COLO829 (cell line): ENCODE measurements at places on chromosomes 4 and X.

DNA sequence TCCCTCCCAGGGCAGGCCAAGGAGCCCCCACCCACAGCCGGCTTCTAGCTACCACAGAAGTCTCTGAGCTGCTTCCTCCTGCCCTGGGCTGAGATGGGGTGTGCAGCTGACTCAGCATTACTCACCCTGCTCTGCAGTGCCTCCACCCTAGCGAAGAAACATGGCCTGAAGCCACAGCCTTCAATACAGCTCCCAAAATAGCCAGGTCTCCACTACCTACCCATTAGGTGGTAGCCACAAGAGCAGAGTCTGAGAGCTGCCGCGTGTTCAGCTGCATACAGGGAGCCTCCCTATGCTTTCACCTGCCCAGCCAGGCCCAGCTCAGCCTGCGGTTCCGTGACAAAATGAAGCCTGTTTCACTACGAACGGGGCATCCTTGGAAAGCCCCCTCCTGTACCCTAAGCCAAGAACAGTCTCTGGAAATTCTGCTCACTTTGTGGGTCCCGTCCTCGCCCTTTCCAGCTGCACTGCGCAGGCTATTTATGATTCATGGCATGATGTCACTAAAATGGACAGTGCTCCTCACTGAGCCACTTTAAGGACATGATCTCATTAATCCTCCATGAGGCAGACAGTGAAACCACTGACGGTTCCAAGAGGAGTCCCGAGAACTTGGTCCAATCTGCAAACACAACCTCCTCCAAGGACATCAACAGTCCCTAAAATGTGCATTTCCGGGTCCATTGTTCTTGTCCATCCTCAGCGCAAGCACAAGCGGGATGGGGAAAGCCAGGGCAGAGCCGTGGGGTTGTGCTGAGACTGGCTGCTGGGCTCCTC lies 20.2 kb downstream of the WDR1 start:
- peak; percentile 28 for DNase-seq

DNA sequence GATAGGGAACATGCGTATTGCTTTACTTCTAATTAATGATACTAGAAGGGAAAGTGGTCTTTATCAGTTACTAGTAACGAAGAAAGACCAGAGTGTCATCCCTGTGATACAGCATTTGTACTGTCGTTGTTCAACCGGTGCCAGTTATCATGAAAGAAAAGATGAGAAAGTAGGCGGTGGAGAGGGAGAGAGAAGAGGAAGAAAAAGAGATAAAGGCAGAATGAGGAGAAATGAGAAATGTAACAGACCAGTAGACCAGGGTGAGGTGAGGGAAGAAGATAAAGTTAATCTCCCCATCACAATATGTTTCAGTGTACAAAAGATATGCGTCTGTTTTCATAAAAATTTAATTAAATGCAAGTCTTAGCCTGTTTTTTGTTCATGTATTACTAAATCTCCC lies 135.2 kb upstream of the HPGD start:
- DNase-seq: no peak

GRCh38 chrX:13088156-13088487 lies 43.7 kb upstream of the FAM9C start:
- DNase-seq: no peak

GRCh38 chr4:138925495-138925894 lies 90.1 kb upstream of the NOCT start:
- DNase-seq: no peak

DNA sequence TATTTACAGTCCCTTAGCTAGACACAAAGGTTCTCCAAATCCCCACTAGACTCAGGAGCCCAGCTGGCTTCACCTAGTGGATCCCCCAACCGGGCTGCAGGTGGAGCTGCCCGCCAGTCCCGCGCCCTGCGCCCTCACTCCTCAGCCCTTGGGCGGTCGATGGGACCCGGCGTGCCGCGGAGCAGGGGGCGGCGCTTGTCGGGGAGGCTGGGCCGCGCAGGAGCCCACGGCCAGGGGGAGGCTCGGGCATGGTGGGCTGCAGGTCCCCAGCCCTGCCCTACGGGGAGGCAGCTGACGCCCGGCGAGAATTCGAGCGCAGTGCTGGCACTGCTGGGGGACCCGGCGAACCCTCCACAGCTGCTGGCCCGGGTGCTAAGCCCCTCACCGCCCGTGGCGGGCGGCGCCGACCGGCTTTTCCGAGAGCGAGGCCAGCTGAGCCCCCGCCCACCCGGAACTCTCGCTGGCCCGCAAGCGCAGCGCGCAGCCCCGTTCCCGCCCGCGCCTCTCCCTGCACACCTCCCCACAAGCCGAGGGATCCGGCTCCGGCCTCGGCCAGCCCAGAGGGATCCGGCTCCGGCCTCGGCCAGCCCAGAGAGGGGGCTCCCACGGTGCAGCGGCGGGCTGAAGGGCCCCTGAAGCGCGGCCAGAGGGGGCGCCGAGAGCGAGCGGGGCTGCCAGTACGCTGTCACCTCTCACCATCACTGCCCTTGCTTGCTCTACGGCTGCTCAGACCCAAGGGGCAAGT lies 39.4 kb downstream of the WFS1 start:
- DNase-seq: no peak

DNA sequence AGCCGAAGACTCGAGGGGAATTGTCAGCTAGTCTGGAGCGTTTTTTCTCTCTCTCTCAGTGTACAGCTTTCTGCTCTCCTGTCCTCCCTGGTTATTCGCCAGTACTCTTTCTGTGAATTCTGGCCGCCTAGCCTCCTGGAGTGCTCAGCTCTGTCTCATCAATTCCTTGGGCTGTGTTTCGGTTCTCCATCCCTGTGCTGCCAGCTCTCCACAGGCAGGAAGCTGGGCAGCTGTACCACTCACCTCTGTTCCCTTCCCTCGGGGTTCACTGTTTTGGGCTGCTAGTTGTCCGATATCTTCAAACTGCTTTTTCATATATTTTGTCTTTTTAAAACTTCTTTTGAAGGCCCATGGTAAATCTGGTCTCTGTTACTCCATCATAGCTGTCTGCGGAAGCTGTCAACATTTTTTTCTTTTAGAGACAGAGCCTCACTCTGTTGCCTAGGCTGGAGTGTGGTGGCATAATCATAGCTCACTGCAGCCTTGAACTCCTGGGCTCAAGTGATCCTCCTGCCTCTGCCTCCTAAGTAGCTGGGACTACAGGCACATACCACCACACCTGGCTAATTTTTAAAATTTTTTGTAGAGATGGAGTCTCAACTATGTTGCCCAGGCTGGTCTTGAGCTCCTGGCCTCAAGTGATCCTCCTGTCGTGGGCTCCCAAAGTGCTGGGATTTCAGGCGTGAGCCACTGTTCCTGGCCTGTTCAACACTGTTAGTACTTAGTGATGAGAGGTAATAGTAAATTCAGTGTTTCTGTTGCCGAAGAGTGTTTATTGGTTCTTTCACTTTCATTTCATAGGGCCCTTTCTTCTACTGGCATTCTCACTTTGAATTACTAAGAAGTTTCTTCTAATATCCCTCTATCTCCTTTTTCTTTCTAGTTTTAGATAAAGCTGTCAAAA lies 18.6 kb downstream of the ZCCHC4 start:
- no peak for DNase-seq

GRCh38 chrX:19064175-19064574 lies 58.1 kb downstream of the ADGRG2 start:
- DNase-seq: no peak

DNA sequence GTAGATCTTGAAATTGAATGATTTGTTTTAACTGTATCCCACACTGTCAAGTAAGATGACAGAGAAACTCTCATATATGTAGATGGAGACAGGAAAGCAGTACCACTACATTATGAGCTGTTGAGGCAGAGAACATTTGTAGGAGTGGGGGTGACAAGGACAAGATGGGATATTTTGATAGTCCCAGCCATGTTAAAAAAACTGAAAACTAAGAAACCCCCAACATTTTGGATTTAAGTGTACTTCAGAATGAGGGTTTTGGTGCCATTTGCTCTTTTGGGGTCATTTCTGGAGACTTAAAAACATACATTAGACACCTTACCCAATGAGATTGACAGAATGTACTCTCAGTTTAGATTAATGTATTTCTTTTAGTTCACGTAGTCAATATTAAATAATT lies 149.9 kb upstream of the SLC4A4 start:
- DNase-seq: no peak

DNA sequence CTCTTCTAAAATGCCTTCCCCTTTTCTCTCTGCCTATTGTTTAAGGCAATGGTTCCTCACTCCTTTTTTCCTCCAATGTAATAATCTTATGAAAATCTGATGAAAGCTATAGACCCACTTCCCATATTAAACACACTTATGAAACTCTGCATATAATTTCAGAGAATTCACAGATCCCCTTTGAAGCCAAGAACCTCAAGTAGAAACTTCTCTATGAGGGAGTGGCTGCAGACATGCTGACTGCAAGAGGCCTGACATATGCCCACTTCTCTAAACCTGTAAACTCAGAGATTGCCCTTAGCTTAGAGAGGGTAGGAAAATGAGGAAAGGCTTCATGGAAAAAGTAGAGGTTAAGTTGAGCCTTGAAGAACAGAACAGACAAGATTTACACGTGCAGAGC lies 37.6 kb downstream of the TAB3 start:
- no peak for DNase-seq

DNA sequence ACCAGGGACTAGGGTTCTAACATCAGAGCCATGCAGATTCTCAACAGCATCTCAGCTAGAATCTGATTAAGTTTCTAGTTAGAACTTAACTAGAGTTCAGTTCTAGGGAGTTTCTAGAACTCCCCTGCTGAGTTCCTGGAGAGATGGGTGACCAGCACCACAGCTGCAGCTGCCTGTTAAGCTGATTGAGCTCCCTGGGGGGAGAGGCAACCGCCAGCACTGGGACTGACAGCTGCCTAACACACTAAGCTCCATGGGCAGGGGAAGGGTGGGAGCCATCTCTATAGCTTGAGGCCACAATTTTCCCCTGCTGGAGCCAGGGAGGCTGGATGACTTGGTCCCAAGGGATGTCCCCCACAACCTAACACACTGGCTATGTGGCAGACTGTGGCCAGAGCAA lies 84.2 kb downstream of the CHIC1 start:
- no peak for DNase-seq

- DNase-seq: peak; percentile 42
Observed at GRCh38 chr4:39544580-39545315, 17.5 kb upstream of the UGDH start.

DNA sequence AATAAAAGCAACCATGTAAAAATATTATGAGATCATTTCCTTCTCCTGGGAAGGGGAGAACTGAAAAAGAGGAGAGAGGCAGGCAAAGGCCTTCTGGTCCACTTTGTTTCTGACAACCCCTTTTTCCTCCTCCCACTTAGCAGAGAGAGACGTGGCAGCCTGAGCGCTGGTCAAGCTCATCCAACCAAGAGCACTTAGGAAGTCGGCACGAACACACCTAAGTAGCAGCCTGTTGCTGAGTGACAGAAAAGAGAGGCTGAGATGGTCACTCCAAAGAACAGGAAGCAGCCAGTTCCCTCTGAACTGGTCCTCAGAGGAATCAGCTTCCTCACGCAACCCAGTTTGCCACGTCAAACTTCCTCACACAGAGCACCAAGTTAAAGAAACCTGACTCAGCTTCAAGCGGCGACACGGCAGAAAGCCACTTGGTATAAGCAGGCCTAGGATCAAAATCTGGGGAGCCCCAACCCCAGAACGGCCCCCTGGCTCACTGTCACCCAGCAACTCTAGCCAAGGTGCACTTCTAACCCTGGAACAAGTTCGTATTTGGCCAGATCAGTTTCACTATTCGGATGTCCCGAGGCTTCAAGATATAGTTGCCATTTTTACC lies 861 bp downstream of the SEC24D start:
- peak; percentile 50 for DNase-seq

DNA sequence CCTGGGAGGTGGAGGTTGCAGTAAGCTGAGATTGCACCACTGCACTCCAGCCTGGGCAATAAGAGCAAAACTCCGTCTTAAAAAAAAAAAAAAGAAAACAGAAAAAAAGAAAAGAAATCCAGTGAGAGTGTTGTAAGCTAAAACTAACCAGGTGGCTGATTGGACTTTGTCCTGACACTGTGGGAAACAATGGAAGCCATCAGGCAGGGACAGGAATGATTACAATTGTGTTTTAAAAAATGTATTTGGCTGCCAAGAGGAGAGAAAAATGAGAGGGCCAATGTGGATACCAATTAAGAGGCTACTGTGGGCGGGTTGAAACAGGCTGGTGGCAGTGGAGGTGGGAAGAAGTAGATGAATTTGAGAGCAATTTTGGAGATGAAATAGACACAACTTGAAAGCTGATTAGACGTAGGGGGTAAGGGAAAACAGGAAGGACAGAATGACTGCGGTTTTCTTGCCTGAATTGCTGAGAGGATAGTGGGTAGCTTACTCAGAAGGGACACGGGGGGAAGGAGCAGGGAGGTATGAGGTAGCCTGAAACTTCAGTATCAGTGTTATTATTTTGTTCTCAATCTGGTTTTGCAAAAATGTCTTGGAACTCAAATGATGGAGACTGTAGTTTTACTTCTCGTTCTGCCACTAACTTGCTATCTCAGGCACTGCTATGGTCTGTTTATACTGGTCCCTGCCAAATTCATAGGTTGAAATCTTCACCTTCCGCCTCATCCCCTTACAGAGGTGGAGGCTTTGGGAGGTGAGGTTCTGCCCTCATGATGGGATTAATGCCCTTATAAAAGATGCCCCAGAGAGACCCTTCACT lies 45.6 kb upstream of the CHRNA9 start:
- DNase-seq: no peak

- DNase-seq: no peak
Observed at GRCh38 chr4:142091691-142092182, 455.4 kb downstream of the IL15 start.

DNA sequence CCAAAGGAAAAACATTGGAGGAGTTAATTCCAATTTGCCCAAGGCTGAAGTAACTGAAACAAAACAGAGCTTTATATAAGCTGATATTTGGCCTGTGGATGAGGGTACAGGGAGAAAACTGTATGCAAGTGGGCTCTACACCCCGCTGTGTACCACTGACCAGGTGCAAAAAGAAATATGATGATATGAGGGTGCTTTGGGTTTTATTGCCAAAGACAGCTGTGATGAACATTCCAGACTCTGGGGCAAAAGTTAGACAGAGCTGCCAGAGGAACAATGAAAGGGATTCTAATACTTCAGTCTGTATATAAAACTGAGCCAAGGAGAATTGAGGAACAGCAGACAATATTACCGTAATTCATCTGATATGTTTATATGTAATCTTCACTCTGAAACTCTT lies 117.4 kb downstream of the MID1 start:
- DNase-seq: no peak

GRCh38 chr4:33054656-33055196 lies 2334.6 kb downstream of the PCDH7 start:
- no peak for DNase-seq

GRCh38 chr4:38821739-38822138 lies 17.1 kb upstream of the TLR1 start:
- no peak for DNase-seq

DNA sequence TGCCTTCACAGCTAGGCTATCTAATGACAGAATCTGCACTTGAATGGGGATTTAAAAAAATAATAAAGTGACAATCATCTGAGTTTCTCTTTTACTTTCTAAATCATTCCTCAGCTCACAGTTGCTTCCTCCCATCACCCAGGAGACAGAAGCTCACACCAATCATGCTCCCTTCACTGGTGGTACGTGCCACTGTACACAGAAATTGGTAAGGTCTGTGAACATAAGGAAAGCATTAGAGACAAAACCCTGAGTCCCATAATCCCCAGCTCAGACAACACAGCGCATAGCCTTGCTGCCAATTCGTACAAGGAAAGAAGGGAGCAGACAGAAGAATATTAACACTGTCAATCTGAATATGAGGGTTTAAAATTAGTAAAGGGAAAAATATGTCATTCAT lies 133.1 kb downstream of the IDS start:
- DNase-seq: no peak

- DNase-seq: no peak
Observed at GRCh38 chr4:105837037-105837436, 58.2 kb upstream of the NPNT start.

GRCh38 chr4:183658362-183659028 lies 490 bp downstream of the RWDD4 start:
- peak; percentile 19 for DNase-seq
